ENCODE measurements at places on chromosomes 12 and 14.

GRCh38 chr12:125228519-125229260 lies 163.5 kb downstream of the AACS start:
- DNase-seq: no peak

DNA sequence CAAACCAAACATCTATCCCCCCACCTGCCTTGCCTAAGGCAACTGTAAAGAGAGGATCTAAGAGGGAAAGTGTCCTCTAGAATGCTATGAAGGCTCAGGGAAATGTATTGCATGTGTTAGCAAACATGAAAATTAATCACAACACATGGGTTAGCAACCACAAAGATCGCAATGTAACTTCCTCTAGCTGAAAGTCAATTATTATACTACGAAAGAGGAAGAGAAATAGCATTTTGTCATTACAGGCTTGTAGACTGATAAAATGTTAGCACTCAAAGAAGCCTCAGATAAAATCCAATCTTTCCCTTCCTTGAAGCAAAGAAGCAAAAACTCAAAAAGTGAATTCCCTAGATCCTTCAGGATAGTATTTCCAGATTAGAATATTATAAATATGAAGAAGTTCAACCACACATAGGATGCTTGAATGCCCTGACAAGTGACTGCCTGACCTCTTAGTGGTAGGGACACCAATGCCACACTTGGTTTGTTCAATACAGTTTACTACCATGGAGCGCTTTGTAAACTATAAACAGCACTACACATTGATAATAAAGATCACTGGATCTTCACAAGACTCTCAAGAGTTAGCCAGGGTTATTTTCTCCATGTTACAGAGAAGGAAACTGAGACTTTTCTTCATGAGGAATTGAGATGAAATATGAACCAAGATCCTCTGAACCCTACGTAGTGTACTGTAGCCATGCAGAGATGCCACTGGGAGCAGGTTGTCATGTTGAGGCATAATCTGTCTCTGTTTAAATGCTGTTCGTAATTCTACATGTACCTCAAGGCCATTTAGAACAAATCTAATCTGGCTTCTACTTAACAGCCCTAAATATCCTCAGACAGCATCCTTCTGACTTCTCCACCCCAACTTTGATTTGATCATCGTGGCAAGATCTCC lies 100.7 kb downstream of the ITPR2 start:
- DNase-seq: no peak

DNA sequence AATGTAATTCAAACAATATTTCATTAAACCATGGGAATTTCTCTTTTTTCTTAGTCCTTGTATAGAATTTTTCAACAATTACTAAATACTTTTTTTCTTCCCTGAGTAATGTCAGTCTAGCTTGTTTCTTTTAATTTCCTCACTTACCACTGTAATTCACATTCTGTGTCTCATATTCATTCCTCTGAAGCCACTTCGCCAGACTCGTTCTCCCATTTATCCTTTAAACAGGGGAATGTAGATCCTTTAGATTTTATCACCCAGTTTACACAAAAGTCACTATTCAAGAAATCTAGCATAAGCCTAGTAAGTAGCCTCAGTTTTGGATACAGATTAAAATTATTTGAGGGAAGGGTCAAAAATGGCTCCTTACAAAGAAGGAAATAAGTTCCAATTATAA lies 6.8 kb downstream of the USP15 start:
- DNase-seq: no peak

- DNase-seq: no peak
These were observed 101.4 kb downstream of the PAPOLA start for GRCh38 chr14:96603350-96604255.

DNA sequence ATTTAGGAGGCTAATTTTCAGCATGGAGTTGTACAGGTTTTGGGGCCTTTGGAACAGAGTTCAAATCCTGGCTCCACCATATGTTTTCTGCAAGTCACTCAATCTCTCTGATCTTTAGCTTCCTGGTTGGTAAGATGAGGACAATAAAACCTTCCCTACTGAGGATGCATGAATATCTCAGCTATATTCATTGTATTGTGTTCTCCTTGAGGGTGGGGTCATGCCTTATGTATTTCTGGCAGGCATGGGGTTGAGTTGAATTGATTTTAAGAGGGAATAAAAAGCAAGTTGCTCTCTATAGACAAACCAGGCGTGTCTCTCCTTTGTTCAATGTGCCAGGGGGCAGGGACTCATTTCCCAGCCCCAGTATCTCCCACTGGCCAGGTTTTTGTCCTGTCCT lies 173.1 kb downstream of the C12orf75 start:
- DNase-seq: no peak

- DNase-seq: no peak
These were observed 188.1 kb upstream of the CDKN3 start for GRCh38 chr14:54208751-54209150.

- no peak for DNase-seq
These were observed 1.1 kb upstream of the TM9SF1 start for GRCh38 chr14:24196071-24197055.

Measured in activated CD8-positive, alpha-beta memory T cell treated with anti-CD3 and anti-CD28 coated beads, Interleukin-2, amount 50 U/mL, for 48 hours (primary cell).